ENCODE measurements at places on chromosomes 12 and 14. TPM values are rescaled to one million over a fixed set of nuclear protein-coding genes. Genes with fewer than 3 reads are reported as not detected.

Gene ST8SIA1
- total RNA-seq, result 5.7 TPM

Gene PTPRB
- total RNA-seq, result not detected

Gene MAP3K9
- total RNA-seq, result 6.3 TPM

Gene KCNK13
- total RNA-seq, result not detected

DNA sequence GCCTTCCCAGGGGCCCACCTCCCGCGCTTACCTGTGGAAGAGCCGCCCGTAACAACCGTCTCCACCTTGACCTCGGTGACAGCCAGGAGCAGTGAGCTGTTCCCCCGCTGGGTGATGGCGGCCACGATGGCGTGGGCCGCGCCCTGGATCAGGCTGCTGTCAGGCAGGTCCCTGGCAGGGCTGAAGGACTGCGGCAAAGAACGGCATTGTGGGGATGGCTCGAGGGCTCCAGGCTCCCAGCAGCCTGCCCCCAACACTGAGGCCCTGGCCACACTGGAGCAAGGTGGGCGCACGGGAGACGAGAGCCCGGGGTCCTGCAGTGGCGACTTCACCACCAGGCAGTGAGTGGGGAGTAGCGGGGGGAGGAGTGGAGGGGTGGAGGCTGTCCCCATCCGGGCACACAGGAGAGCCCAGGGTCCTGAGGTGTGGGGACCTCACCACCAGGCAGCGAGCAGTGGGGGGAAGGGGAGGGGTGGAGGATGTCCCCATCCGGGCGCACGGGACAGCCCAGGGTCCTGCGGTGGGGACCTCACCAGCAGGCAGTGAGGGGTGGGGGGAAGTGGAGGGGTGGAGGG lies 25.0 kb downstream of the JAG2 start:
- no peaks in the 10 kb centered on the region for H3K36me3 ChIP-seq
- no peaks in the 10 kb centered on the region for H3K27me3 ChIP-seq
- DNase-seq, result no peak
- H3K27ac ChIP-seq, result no peak overlapping the region
- H3K4me3 ChIP-seq, result no peak overlapping the region

DNA sequence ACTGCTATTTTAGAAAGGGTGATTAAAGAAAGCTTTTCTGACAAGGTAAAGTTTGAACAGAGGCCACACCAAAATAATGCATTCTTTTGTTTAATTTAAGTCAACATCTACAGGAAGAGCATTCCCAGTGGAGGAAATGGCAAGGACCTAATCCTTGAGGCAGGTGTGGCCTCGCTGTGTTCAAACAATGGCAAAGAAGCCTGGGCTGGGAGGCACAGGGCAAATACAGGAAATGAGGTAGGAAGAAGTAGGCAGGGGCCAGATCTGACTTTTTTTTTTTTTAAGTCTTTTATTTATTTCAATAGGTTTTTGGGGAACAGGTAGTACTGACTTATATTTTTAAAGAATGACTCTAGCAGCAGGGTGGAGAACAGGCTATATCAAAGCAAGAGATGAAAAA lies 53.5 kb downstream of the ARMH4 start:
- H3K36me3 ChIP-seq, result no peaks in the 10 kb centered on the region
- H3K27ac ChIP-seq, result no peak overlapping the region
- H3K4me1 ChIP-seq, result no peaks in the 10 kb centered on the region
- H3K27me3 ChIP-seq, result peaks cover 2% of the 10 kb centered on the region
- DNase-seq, result no peak
- no peak overlapping the region for H3K4me3 ChIP-seq

GRCh38 chr12:8038659-8039114 lies 6.2 kb downstream of the FOXJ2 start:
- peaks cover 40% of the 10 kb centered on the region for H3K36me3 ChIP-seq
- H3K4me1 ChIP-seq, result peaks cover 62% of the 10 kb centered on the region
- peak; percentile 45 for DNase-seq
- peak overlapping the region; percentile 33 for H3K4me3 ChIP-seq
- H3K27ac ChIP-seq, result peak overlapping the region; percentile 43

GRCh38 chr12:1421091-1421846 lies 173.1 kb downstream of the FBXL14 start:
- H3K4me1 ChIP-seq, result peaks cover 2% of the 10 kb centered on the region
- H3K27ac ChIP-seq, result no peak overlapping the region
- H3K36me3 ChIP-seq, result peaks cover 4% of the 10 kb centered on the region
- no peaks in the 10 kb centered on the region for H3K27me3 ChIP-seq

GRCh38 chr14:29339494-29340172 lies 573.0 kb downstream of the FOXG1 start:
- no peak overlapping the region for H3K27ac ChIP-seq
- no peaks in the 10 kb centered on the region for H3K4me1 ChIP-seq
- H3K4me3 ChIP-seq, result no peak overlapping the region
- H3K36me3 ChIP-seq, result no peaks in the 10 kb centered on the region
- no peaks in the 10 kb centered on the region for H3K27me3 ChIP-seq
- DNase-seq, result no peak

DNA sequence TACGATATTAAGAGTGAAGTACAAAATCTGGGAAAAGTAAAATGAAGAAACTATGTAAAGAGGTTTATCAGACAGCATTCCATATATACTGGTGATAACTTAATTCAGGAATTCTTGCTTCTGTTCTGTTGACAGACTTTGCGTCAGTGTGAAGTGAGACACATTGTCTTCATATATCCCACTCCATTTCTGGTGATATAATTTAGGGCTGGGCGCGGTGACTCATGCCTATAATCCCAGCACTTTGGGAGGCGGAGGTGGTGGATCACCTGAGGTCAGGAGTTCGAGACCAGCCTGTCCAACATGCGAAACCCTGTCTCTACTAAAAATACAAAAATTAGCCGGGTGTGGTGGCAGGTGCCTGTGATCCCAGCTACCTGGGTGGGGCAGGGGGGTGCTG lies 20.3 kb upstream of the RAD52 start:
- H3K4me3 ChIP-seq, result no peak overlapping the region
- no peak overlapping the region for H3K27ac ChIP-seq
- H3K4me1 ChIP-seq, result no peaks in the 10 kb centered on the region
- no peak for DNase-seq
- H3K27me3 ChIP-seq, result no peaks in the 10 kb centered on the region

- H3K4me3 ChIP-seq, result no peak overlapping the region
- H3K27me3 ChIP-seq, result peaks cover 2% of the 10 kb centered on the region
- DNase-seq, result no peak
- H3K27ac ChIP-seq, result no peak overlapping the region
Observed at GRCh38 chr12:42273706-42274105, 35.7 kb upstream of the YAF2 start.

- no peaks in the 10 kb centered on the region for H3K36me3 ChIP-seq
- H3K4me1 ChIP-seq, result no peaks in the 10 kb centered on the region
- H3K4me3 ChIP-seq, result no peak overlapping the region
- H3K27ac ChIP-seq, result no peak overlapping the region
- DNase-seq, result no peak
Observed at GRCh38 chr14:28758253-28758884, 8.2 kb upstream of the FOXG1 start.

DNA sequence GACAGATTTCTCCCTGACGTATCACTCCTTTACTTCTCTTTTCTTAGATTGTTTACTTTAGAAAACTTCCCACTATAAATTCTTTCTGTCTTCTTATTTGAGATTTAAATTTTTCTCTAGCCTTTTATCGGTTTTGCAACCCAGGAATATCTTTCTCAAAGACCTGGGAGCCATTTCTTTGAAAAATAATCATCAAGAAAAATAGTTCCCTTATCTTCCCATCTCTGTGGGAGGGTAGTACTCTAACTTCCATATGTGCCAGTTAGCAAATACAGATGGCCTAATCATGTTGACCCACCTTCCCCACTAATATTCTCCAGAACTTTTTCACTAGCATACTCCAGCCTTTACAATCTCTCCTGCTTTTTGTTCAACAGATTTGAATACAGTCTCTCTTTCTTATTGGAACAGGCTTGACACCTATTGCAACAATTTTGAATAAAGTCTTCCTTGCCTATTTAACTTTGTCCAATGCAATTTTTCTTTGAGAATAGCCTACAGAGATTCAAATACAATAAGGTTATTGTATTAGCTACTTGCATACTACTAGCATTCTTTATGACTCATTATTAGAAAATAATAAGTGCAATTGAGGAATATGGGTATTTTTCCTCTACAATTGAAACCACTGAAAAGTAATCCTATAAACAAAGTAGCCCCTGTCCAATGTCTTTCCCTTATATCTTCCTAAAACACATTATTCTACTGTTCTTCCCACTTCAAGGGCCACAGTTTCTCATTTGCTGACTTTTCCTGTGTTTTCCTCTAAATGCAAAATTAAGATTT lies 27.4 kb upstream of the KLRB1 start:
- H3K4me1 ChIP-seq, result peaks cover 45% of the 10 kb centered on the region
- no peak overlapping the region for H3K4me3 ChIP-seq
- no peaks in the 10 kb centered on the region for H3K27me3 ChIP-seq
- no peaks in the 10 kb centered on the region for H3K36me3 ChIP-seq

DNA sequence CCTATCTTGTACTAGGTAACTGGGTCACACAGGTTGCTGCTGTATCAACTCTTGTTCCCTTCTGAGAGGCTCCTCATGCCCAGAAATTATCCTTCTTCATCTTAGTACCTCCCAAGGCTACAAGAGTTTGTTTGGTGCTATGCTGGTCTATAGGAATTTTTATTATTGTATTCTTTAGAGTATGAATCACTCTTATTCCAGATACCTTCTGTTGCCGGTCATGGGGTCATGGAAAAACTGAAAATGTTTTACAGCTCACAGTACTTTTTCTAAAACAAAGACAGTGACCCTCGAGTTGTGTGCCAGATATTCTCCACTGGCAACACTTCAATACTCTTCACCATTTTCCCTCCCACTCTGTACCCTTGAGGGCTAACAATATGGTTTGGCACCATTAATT lies 1598.0 kb upstream of the TMEM132C start:
- H3K27ac ChIP-seq, result no peak overlapping the region
- no peaks in the 10 kb centered on the region for H3K27me3 ChIP-seq
- no peaks in the 10 kb centered on the region for H3K4me1 ChIP-seq
- no peaks in the 10 kb centered on the region for H3K36me3 ChIP-seq

GRCh38 chr14:43360239-43360638 lies 1146.8 kb downstream of the FSCB start:
- no peaks in the 10 kb centered on the region for H3K27me3 ChIP-seq
- no peak overlapping the region for H3K27ac ChIP-seq
- no peaks in the 10 kb centered on the region for H3K36me3 ChIP-seq
- no peak overlapping the region for H3K4me3 ChIP-seq
- no peaks in the 10 kb centered on the region for H3K4me1 ChIP-seq

GRCh38 chr12:55874443-55874842 lies 31.7 kb upstream of the MMP19 start:
- no peaks in the 10 kb centered on the region for H3K36me3 ChIP-seq
- H3K4me1 ChIP-seq, result no peaks in the 10 kb centered on the region
- no peak for DNase-seq
- no peak overlapping the region for H3K27ac ChIP-seq
- no peaks in the 10 kb centered on the region for H3K27me3 ChIP-seq
